Spinal cord (tissue), 10 donors: ENCODE measurements at places on chromosomes 5 and 9.

DNA sequence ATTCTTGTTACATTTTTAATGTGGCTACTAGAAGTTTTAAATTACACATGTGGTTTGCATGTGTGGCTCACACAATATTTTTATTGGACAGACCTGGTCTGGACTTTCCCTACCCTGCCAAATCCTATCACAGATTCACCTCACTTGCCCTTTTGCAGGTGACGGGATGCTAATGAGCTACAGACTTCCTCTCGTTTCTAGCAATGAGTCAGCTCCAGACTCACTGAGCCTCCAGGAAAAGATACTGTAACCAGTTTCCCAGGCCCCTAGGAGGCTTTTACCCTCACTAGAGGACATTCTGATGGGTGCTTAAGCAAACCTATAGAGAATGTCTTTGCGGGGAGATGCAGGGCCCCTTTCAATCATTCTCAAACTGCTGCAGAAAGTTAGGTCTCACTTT lies 135.4 kb downstream of the WDR41 start:
- DNase-seq, result no peak

DNA sequence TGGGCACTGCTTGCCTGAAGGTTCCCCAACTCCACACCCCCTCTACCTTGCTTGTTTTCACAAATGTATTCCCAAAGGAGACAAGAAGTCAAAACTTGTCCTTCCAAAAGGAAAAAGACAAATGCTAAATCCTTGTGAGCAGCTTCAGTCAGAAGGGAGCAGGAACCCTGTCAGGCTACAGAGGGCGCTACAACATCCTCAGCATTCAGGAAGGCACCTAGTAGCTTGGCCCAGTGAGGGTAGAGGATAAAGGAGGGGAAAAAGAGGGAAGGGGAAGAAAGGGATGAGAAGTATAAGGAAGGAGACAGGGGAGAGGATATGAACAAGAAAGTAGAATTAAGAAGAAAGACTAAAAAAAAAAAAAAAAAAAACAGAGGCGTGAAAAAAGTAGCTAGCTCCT lies 97.5 kb downstream of the MLLT3 start:
- DNase-seq, result no peak

GRCh38 chr9:95018099-95018936 lies 291.8 kb downstream of the AOPEP start:
- DNase-seq, result no peak

GRCh38 chr9:126926364-126926763 lies 11.8 kb downstream of the RALGPS1 start:
- no peak for DNase-seq

GRCh38 chr9:125749951-125750626 lies 2.9 kb downstream of the PBX3 start:
- no peak for DNase-seq

DNA sequence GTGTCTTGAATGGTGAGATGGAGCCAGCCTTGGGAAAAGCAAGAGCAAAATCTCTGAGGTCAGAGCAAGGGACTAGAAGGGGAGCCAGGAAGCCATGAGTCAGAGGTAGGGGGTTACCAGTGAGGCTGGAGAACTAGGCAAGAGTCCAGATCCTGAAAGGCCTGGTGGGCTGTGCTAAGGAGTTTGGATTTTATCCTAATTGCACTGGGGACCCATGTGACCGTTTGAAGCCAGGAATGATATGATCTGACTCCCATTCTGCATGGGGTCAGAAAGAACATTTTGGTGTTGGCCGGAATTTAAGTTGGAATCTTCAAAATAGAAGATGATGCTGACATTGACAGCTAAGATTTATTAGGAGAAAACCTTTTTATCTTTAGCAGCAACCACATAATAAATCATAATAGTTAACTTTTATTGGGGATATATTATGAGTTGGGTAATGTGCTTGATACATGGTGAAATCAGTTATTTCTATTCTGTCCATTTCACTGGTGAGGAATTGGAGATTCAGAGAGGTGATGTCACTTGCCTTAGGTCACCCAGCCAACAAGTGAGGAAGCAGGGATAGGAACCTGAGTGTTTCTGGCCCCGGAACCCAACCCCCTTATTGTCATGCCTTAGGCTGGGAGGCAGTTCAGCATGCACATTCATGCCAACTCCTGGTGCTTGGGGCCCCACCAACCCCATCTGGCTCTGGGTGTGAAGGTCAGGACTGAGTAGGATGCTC lies 61.5 kb upstream of the RARS1 start:
- no peak for DNase-seq

GRCh38 chr5:78570646-78571045 lies 77.9 kb downstream of the LHFPL2 start:
- DNase-seq, result no peak

DNA sequence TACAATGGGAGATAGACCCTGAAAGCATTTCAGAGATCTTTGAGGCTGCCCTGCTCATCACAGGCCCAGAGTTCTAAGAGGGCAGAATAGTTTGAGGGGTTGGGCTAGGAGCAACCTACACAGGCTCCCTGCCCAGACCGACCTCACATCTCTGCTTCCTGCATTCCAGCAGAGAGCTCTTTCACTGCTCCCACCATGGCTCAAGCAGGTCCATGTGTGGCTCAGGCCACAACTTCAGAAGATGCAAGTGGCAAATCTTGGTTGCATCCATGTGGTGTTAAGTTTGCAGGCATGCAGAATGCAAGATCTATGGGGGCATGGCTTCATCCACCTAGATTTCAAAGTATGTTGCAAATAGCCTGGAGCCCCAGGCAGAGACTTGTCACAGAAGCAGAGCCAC lies 39.0 kb downstream of the GDA start:
- no peak for DNase-seq

GRCh38 chr5:135978212-135978631 lies 23.4 kb upstream of the LECT2 start:
- DNase-seq, result no peak

DNA sequence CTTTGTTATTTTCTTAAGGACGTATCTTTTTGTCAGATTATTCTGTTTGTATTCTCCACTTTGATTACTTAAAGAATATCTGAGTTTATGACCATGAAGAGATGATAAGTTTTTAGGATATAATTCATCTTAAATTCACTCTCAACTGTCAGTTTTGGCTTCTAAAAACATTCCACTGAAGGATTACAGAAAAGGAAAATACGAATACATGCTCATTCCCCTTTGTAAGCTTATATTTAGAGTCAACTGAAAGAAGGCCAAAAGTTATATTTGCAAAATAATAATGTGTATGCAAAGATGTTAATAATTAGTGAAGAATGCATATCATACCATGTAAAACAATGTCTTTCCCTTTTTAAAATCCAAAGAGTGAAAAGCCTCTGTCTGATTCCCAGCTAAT lies 52.5 kb downstream of the ZNF474 start:
- DNase-seq, result no peak
